ENCODE measurements at places on chromosomes 6 and 20. TPM values are rescaled to one million over a fixed set of nuclear protein-coding genes. Genes with fewer than 3 reads are reported as not detected.

GRCh38 chr20:14801591-14802325 lies 464.3 kb upstream of the FLRT3 start:
- no peaks in the 10 kb centered on the region for H3K27me3 ChIP-seq
- no peak overlapping the region for H3K4me3 ChIP-seq
- no peaks in the 10 kb centered on the region for H3K36me3 ChIP-seq
- DNase-seq = no peak
- no peaks in the 10 kb centered on the region for H3K4me1 ChIP-seq

GRCh38 chr6:99185525-99185924 lies 163.9 kb downstream of the FAXC start:
- H3K36me3 ChIP-seq = no peaks in the 10 kb centered on the region
- no peak for DNase-seq
- no peaks in the 10 kb centered on the region for H3K27me3 ChIP-seq
- H3K4me1 ChIP-seq = no peaks in the 10 kb centered on the region
- H3K4me3 ChIP-seq = no peak overlapping the region

- no peaks in the 10 kb centered on the region for H3K4me1 ChIP-seq
- H3K36me3 ChIP-seq = no peaks in the 10 kb centered on the region
- no peak for DNase-seq
- H3K27me3 ChIP-seq = no peaks in the 10 kb centered on the region
- no peak overlapping the region for H3K27ac ChIP-seq
Observed at GRCh38 chr6:136592930-136593673, 42.9 kb upstream of the MAP7 start.

DNA sequence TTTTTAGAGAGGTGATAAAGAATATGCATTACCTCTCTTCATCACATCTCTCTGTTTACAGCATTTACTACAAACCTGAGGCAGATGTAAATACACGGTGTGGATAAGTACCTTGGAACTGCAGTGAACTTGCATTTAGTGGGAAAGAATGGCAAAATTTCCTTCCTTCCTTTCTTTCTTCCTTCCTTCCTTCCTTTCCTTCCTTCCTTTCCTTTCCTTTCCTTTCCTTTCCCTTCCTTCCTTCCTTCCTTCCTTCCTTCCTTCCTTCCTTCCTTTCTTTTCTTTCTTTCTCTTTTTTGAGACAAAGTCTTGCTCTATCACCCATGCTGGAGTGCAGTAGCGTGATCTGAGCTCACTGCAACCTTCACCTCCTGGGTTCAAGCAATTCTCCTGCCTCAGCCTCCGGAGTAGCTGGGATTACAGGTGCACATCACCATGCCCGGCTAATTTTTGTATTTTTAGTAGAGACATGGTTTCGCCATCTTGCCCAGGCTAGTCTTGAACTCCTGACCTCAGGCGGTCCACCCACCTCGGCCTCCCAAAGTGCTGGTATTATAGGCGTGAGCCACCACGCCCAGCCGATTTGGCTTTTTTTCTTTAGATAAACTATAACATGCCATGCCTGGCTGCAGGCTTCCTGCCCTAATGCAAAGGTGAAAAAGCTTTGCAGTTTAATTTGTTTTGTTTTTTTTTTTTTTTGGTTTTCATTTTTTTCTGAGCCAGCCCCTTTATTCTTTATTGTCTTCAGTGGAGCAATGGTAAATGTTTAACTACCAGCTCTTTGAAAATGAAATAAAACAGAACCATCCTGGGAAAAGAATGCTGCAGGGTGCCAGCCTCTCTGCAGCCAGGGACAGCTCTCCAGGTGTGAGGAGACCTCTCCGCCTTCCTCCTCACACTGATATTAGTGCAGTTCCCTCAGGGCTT lies 64.2 kb upstream of the NEDD9 start:
- no peaks in the 10 kb centered on the region for H3K27me3 ChIP-seq
- no peaks in the 10 kb centered on the region for H3K4me1 ChIP-seq
- DNase-seq = no peak
- H3K4me3 ChIP-seq = no peak overlapping the region
- no peaks in the 10 kb centered on the region for H3K36me3 ChIP-seq

Gene DDX27
- 25.7 TPM for total RNA-seq

Gene HLA-DOA
- 3.8 TPM for total RNA-seq

Gene TAAR5
- not detected for total RNA-seq

GRCh38 chr6:11324453-11325015 lies 92.1 kb upstream of the NEDD9 start:
- H3K4me1 ChIP-seq = no peaks in the 10 kb centered on the region
- H3K27me3 ChIP-seq = no peaks in the 10 kb centered on the region

DNA sequence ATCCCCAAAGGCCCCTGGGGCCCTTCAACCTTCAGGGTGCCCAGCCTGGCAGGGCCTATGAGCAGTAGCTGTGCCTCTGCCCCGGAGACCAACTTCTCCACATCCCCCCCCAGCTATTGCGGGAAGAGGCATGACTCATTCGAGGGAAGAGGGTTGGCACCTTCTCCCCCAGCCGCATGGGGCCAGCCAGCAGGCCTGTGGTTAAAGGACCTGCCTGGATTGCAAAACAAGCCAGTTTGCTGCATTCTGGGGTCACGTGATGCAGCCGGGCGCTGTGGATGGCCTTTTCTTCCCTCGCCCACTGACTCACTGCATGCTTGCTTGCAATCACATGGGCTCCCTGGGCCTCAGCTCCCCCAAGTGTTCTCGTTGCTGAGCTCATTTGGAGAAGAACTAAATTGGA lies 182.5 kb downstream of the MAFB start:
- H3K4me1 ChIP-seq = no peaks in the 10 kb centered on the region
- H3K4me3 ChIP-seq = no peak overlapping the region
- H3K27ac ChIP-seq = no peak overlapping the region

GRCh38 chr6:89574910-89575561 lies 63.5 kb downstream of the LYRM2 start:
- H3K27me3 ChIP-seq = no peaks in the 10 kb centered on the region
- DNase-seq = no peak
- H3K36me3 ChIP-seq = no peaks in the 10 kb centered on the region
- no peak overlapping the region for H3K27ac ChIP-seq
- H3K4me3 ChIP-seq = no peak overlapping the region

- H3K4me3 ChIP-seq = peak overlapping the region; percentile 96
- no peaks in the 10 kb centered on the region for H3K27me3 ChIP-seq
- H3K36me3 ChIP-seq = no peaks in the 10 kb centered on the region
- H3K4me1 ChIP-seq = peaks cover 67% of the 10 kb centered on the region
- peak overlapping the region; percentile 92 for H3K27ac ChIP-seq
Observed at GRCh38 chr6:112249489-112249888, 4.9 kb downstream of the LAMA4 start.

Measured in esophagus muscularis mucosa (tissue), 4 donors.